ENCODE measurements at places on chromosomes 16 and 17. TPM values are rescaled to one million over a fixed set of nuclear protein-coding genes. Genes with fewer than 3 reads are reported as not detected.

DNA sequence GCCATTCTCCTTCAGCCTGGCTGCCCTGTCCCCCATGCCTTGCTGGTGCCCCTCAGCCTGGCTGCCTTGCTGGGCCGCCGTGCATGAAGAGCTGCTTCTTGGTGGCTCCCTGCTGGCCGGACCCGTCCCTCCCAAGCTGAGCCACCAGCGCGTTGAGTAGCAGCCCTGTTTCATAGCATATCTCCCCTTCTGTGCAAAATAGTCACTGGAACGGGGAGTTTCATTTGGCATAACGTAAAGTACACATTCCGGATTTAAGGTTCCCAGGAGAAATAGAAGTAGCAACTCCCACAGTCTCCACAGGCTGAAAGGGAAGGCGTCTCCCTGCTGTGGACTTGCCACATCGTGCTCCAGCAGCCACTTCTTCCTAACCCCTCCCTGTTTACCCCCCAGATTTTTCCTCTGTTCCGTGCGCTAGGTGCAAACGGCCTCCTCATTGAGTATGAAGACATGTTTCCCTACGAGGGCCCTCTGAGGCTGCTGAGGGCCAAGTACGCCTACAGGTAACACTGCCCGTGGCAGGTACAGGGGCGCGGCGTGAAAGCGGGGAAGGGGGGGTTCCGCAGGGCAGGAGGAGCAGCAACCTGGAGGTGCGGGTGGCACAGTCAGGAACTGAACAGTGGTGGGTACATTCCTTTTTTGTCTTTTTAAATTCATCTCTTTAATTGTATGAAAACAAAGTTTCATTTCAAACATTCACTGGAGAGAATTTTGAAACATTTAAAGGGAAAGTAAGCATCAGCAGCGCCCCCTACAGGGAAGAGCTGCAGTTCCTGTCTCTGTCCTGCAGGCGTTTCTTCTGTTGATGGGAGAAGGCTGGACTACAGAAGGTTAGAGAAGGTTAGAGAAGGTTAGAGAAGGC is 5.8 kb upstream of the OGFOD3 start:
- peak overlapping the region; percentile 53 for H3K27ac ChIP-seq
- peaks cover 33% of the 10 kb centered on the region for H3K36me3 ChIP-seq
- H3K27me3 ChIP-seq: no peaks in the 10 kb centered on the region
- H3K4me1 ChIP-seq: peaks cover 19% of the 10 kb centered on the region

- no peaks in the 10 kb centered on the region for H3K27me3 ChIP-seq
- no peak overlapping the region for H3K4me3 ChIP-seq
- H3K4me1 ChIP-seq: no peaks in the 10 kb centered on the region
- H3K27ac ChIP-seq: no peak overlapping the region
- DNase-seq: peak; percentile 17
Measured at GRCh38 chr17:41625602-41626001, 1.2 kb upstream of the KRT17 start.

- H3K27ac ChIP-seq: peak overlapping the region; percentile 69
- H3K36me3 ChIP-seq: peaks cover 11% of the 10 kb centered on the region
- peaks cover 26% of the 10 kb centered on the region for H3K4me1 ChIP-seq
- peaks cover 20% of the 10 kb centered on the region for H3K27me3 ChIP-seq
- no peak for DNase-seq
Measured at GRCh38 chr17:1454541-1454940, 1.5 kb downstream of the CRK start.

- H3K27me3 ChIP-seq: peaks cover 4% of the 10 kb centered on the region
- peak overlapping the region; percentile 80 for H3K27ac ChIP-seq
- peaks cover 25% of the 10 kb centered on the region for H3K4me1 ChIP-seq
- H3K4me3 ChIP-seq: peak overlapping the region; percentile 56
- DNase-seq: no peak
- no peaks in the 10 kb centered on the region for H3K36me3 ChIP-seq
Measured at GRCh38 chr17:10156599-10156947, 41.8 kb downstream of the GAS7 start.

SLC16A6 gene
- total RNA-seq: 6.5 TPM
